ELF-1 (cell line): ENCODE measurements at places on chromosomes 11 and 22.
A peak's percentile ranks its signal among the peaks of the same experiment; 100 is the strongest.

DNA sequence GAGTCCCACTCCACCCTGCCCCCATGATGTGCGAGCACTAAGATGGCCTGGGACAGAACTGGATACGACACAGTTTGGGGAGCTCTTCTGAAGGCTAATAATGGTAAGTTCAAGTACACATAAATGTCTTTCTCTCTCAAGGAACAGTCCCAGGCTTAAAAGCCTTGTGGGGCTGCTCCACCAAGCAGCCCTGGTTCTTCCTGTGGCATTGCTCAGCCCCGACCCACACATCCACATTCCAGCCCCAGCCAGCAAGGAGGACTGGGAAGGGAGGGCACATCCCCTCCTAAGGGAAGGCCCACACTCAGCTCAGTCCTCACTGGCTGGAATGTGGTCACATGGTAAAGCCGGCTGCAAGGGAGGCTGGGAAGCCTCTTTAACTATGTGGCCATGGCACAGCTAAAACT is 13.3 kb upstream of the MB start:
- DNase-seq = peak; percentile 47

- DNase-seq = no peak
Observed at GRCh38 chr22:41353862-41354575, 27.7 kb upstream of the TEF start.

- DNase-seq = peak; percentile 32
Observed at GRCh38 chr11:61980783-61981541, 13.5 kb upstream of the FTH1 start.

DNA sequence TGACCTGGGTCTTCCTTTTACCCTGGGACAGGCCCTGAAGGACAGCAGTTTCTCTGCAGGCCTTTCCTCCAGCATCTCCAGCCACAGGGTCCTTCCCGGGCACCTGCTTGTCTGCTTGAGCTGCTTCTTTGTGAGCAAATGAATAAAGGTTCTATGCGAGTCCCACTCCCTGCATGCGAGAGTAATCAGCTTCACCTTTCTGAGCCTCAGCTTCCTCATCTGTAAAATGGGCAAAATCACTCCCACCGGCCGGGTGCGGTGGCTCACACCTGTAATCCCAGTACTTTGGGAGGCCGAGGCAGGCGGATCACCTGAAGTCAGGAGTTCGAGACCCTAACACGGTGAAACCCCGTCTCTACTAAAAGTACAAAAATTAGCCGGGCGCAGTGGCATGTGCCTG is 31.1 kb downstream of the IFT27 start:
- DNase-seq = no peak

- DNase-seq = peak; percentile 31
Observed at GRCh38 chr11:46537121-46537520, 56.7 kb downstream of the AMBRA1 start.

GRCh38 chr22:44220727-44221680 is 40.3 kb downstream of the PARVG start:
- peak; percentile 38 for DNase-seq

- peak; percentile 49 for DNase-seq
Observed at GRCh38 chr22:49966774-49967705, 6.5 kb downstream of the PIM3 start.

DNA sequence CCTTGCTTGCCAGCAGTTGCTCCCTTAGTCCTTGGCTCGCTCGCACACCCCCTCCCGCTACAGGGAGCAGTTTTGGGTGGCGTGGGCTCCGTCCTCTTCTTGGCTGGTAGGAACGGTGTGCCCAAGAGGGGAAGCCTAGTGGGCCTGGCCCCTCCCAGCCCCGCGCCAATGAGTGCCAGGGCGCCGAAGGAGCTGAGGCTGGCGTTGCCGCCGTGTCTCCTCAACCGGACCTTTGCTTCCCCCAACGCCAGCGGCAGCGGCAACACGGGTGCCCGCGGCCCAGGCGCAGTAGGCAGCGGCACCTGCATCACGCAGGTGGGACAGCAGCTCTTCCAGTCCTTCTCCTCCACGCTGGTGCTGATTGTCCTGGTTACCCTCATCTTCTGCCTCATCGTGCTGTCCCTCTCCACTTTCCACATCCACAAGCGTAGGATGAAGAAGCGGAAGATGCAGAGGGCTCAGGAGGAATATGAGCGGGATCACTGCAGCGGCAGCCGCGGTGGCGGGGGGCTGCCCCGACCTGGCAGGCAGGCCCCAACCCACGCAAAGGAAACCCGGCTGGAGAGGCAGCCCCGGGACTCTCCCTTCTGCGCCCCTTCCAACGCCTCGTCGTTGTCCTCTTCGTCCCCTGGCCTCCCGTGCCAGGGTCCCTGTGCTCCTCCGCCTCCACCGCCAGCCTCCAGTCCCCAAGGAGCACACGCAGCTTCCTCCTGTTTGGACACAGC is 1.6 kb downstream of the C11orf87 start:
- DNase-seq = peak; percentile 12

GRCh38 chr11:48148749-48149148 is 67.9 kb upstream of the OR4B1 start:
- no peak for DNase-seq

GRCh38 chr11:4680341-4680740 is 17.3 kb downstream of the OR51E2 start:
- DNase-seq = no peak

- DNase-seq = no peak
Observed at GRCh38 chr11:75323609-75324008, 27.9 kb downstream of the ARRB1 start.

DNA sequence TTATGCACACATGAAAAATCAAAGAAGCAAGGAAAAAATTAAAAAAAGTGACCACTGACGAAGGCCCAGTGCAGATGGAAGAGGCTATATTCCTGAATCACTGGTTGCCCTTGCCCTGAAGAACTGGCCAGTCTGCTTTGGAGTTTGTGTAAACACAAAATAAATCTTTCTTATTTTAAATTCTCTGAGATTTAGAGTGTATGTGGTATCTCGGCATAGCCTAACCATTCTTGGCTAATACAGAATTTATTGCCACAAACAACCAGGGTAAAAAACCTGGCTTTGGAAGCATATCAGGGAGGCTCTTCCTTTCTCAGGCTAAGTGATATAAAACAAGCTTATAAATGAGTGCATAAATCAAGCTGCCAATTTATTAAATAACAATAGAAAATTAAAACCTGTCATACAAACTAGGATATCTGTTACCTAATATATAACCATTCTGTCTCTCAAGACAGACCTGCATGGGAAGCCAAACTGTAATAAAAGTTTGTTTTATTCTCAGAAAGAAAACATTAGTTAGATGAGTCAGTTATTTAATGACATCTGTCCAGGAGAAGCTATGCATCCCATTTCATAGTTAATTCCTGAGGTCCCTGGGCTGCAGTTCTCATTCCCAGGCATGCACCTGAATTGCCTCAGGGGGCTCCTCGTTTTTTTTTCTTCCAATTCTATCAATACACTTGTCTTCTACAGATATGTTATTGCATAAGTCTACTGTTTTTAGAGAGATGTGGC is 6.1 kb upstream of the TMEM135 start:
- DNase-seq = no peak

DNA sequence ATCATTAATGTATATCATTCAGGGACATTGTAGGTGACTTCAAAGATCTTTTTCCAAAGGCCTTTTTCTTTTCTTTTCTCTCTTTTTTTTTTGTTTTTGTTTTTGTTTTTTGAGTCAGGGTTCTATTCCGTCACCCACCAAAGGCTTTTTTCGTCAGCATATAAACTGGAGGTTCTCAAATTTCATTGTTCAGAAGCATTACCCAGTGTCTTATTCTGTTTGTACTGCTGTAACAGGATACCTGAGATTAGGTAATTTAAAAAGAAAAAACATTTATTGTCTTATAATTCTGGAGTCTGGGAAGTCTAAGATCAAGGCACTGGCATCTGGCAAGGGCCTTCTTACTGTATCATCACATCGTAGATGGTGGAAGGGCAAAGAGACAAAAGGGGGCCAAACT is 6.4 kb upstream of the SYT9 start:
- DNase-seq = no peak

DNA sequence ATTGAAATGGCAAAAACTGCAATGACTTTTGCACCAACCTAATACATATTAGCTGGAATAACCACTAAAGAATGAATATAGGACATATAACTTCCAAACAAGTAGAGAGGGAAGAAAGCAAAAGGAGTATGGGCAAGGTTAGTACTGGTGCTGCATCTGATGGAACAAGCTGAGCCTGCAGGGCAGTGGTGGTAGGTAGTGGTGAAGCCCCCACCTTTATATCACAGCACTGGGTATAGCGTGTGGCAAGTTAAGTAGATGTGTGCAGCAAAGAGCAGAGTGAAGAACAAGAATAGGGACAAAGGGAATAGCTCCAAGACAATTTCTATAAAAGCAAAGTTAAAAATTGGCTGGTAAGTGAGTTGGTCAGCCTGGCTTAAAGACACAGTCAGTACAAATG is 62.3 kb downstream of the CTNND1 start:
- no peak for DNase-seq

GRCh38 chr22:31488988-31489617 is 539 bp downstream of the EIF4ENIF1 start:
- peak; percentile 47 for DNase-seq

- no peak for DNase-seq
Observed at GRCh38 chr11:72581067-72581466, 93.2 kb downstream of the PDE2A start.

DNA sequence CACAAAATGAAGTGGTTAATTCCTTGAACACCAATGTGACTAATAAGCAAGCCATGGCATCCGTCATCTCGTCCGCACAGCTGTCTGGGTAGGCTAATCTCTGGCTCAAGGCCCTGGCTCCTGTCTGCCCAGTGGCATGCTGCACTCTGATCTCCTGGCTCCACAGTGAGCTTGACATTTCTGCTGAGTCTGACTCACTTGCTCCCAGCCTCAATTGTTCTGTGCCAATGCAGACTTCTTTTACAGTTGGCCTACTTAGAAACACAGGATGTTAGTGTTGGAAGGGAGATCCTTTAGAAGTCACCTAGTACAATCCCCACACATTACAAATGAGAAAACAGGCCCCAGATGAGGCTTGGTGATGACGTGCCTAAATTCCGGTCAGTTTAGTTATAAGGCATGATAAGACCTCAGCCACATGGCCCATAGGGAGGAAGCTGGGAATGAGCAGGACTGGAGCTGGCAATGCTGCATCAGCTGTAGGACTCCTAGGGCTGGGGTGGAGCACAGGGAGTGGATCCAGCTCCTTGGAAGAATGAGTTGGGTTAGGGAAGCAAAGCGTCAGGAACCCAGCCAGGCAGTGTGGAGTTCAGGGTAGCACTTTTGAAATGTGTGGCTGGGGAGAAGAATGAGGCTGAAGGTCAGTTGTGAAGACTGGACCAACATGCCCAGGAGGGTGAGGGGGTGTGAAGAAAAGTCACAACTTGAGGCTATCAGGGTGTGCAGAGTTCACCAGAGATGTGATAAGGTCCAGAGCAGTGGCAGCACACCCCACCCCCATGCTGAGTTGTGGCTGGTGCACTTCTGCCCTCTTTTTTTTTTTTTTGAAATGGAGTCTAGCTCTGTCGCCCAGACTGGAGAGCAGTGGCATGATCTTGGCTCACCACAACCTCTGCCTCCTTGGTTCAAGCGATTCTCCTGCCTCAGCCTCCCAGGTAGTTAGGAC is 70.2 kb upstream of the EED start:
- DNase-seq = peak; percentile 50

DNA sequence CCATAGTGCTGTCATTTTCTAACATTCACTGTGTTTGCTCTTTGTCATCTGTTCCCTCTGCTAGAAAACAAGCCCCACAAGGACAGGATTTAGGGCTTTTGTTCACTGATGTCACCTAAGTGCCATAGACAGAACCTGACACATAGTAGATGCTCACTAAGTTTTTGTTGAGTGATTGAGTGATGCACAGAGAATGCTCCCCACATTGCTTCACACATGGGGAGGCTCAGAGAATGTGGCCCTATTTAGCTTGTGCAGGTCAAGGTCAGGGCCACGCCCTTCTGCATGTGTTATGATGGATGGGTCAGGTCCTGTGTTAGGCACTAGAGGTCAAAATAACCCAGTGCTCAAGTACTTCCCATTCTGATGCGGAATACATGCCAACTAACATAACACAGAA is 33.1 kb upstream of the TSKU start:
- DNase-seq = no peak

DNA sequence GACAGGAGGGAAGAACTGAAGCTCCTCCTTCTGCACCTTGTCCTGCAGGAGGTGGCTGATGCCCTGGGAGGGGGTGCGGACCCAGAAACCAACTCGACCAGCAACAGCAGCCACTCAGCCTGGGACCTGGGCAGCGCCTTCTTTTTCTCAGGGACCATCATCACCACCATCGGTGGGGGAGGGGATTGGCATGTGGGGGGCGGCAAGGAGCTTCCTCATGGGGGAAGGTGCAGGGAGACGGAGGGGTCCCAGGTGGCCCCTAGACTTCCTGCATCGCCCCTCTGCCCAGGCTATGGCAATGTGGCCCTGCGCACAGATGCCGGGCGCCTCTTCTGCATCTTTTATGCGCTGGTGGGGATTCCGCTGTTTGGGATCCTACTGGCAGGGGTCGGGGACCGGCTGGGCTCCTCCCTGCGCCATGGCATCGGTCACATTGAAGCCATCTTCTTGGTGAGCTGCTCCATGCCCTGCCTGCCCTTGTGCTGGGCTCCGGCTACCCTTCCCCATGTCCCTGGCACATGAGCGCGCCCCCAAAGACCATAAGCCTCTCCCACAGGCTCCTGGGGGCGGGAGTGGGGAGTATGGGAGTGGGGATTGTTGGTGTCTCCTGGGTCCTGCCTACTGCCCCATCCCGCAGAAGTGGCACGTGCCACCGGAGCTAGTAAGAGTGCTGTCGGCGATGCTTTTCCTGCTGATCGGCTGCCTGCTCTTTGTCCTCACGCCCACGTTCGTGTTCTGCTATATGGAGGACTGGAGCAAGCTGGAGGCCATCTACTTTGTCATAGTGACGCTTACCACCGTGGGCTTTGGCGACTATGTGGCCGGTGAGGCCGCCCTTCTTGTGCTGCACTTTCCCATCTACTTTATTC is 3.1 kb upstream of the CATSPERZ start:
- no peak for DNase-seq

GRCh38 chr11:2775083-2775625 is 75.4 kb upstream of the KCNQ1OT1 start:
- no peak for DNase-seq

GRCh38 chr11:2929950-2930703 is 907 bp upstream of the PHLDA2 start:
- peak; percentile 87 for DNase-seq

DNA sequence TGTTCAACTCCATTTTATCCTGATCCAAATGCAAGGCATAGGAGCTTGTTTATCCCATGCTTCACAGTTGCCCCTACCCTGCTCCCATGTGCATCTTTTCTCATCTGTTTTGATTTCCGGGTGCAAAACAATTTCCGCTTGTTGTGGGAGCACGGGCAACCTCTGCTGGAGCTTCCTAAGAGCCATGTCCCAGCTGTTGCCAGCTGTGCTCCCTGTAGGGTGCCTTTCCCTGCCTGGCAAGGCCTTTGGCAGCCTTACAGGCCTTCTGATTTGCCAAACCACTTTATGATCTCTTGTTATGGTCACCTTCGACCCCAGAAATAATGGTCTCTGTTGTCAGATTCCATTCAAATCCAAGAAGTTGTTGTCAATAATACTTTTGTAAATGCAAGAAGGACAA is 1038.5 kb downstream of the OPCML start:
- no peak for DNase-seq

GRCh38 chr11:47394050-47394321 is 14.4 kb upstream of the SLC39A13 start:
- no peak for DNase-seq
